ENCODE measurements at places on chromosomes 3 and 15. TPM values are rescaled to one million over a fixed set of nuclear protein-coding genes. Genes with fewer than 3 reads are reported as not detected.

INSYN1 gene
- not detected for total RNA-seq

GOLGA6L22 gene
- total RNA-seq, result not detected

GREM1 gene
- not detected for total RNA-seq

SH2D7 gene
- total RNA-seq, result not detected

CAMP gene
- not detected for total RNA-seq

GRIP2 gene
- total RNA-seq, result not detected

ATP8B4 gene
- 1.5 TPM for total RNA-seq

POU1F1 gene
- total RNA-seq, result not detected

MAGI1 gene
- total RNA-seq, result 0.05 TPM

CHRM5 gene
- total RNA-seq, result not detected

PRR20G gene
- total RNA-seq, result not detected
